ENCODE measurements at places on chromosomes 2 and 18.

DNA sequence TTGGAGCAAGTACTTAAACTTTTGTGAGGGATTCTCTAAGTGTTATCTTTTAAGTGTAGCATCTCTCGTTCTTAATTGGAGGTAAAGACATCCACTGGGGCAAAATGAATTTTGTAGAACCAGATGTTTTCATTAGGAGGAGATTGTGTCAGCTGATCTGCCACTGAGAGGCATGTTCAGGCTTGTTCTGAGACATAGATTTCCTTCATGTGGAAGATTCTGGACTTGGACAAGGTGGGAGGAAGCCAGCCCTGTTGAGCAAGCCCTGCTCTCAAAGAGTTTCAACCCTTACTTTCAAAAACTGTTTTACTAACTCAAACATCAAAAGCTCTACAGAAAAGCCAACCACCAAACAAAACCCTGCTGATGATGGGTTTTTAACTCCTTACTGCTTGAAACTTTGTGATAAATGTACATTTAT, 6.5 kb downstream of the MAP4K4 start:
- no peak for DNase-seq

GRCh38 chr2:3427272-3427671, 47.8 kb downstream of the TRAPPC12 start:
- DNase-seq: no peak

DNA sequence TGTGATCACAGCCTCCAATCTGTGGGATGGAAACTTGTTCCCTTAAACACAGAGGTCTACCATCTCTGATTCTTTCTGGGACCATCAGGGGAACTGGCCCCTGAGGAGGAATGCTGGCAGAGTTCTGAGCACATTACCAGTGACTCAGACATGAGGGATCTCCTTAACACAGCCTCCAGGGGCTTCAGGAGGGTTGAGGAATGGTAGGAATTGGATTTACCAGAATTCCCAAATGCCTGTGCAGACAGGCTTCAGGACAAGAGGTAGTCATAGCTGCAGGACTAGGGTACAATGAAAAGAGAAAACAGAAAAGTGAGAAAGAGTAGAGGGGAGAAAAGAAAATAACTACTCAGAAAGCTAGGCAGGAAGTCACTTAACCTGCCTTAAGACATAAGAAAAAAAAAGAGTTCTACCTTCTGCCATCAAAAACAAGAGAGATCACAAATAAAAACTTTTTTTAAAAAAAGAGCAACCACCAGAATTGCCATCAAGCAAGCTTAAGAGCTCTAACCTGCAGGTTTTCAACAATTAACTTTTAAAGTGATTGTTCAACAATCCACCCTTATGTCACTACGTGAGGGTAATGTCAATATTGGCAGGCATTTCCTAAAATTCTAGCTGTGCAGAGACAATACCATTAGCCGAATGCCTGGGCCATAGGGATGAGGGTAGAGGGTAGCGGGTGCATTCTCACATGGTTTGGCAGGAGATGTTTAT, 524.4 kb downstream of the BCL11A start:
- peak; percentile 38 for DNase-seq

DNA sequence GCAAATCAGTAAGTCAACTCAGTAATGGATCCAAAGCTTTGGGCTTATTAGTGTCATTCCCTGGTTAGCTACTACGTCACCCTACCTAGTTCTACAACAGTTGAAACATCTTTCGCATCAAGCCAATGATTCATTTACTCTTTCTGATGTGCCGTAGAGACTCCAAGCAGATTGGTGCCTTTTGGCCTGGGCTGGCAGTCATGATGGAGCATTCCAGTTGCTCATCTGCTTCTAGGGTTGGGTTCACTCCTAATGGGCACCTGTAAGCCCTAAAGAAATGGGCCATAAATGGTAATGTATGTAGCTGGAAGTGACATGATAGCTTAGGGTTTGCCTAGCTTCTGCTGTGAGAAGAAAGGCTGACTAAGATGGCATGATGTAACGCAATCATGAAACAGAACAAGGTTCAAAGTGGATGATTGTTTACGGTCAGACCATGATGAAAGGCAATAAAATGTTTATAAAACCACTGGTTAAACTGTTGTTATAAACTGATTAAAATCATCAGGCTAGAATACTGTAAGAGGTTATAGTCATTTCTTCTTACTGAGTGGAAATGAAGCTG, 20.4 kb upstream of the CCL20 start:
- DNase-seq: no peak

DNA sequence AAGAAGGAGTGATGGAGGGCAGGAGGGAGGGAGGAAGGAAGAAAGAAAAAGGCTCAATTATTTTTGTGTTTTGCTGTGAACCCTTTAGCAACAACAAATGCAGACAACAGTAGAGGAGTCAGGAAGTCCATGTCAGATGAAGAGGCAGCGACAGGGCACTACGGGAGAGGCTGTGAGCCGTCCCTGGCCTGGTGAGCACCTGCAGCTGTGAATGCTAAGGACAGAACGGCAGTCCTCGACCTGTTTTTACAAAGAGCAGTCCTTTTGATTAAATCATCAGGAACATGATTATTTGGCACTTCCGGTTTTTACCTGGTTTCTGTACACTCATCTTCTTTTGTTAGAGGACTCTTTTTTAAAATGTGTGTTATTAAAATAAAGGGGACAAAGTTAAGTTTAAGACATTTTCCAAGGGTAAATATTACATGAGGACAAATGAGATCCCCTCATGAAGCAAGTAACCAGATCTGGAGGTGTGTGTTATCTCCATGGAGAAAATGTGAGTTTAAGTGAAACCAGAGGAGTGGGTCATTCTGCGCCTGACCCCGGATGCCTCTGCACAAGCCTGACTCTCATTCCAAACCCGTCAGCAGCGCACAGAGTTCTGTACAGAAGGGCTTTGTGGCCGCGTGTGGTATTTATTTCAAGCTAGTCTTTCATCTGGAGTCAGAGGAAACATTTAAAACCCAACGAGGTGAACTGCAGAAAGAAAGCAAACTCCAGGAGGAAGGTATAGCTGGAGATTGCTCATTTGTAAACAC, 492.5 kb downstream of the SOX11 start:
- DNase-seq: no peak
